ENCODE measurements at places on chromosomes 6 and 20.

GRCh38 chr20:13221673-13222318, 722 bp downstream of the ISM1 start:
- no peak for DNase-seq

GRCh38 chr6:1705630-1706029, 95.9 kb downstream of the FOXC1 start:
- DNase-seq: no peak

DNA sequence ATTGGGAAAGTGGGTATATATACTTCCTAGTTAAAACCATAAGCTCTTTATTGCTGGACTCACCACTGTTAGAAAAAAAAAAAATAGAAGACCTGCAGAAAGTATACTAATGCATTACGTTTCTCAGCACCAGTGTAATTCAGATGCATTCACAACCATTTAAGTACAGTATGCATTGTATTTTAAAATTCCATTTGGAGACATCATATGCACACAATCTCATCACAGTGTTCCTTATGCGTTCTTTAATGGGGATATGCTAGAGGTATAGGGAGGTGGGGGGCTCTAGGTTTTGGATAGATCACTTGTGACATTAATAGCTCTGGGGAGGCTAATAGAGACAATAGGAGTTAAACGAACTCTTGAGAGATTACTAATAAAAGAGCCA, 9.4 kb downstream of the TFAP2A start:
- DNase-seq: no peak

- DNase-seq: no peak
These were observed 792 bp downstream of the RSPH3 start for GRCh38 chr6:158999154-158999665.

DNA sequence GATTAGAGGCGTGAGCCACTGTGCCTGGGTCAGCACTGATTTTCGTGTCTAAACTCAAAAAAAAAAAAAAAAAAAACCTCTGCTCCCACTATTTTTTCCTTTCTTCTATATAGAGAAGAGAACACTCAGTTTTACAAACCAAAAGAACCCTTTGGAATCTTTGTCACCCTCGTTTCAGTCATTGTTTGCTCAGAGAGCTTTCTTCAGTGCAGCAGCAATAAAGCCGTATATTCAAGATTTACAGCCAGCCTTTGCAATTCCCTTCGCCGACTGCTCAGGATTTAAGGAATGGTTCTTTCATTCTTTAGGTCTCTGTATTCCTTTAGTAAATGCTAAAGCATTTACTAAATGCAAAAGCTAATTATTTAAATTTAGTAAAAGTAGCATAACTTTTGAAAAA, 20.1 kb downstream of the RIOK1 start:
- DNase-seq: no peak

DNA sequence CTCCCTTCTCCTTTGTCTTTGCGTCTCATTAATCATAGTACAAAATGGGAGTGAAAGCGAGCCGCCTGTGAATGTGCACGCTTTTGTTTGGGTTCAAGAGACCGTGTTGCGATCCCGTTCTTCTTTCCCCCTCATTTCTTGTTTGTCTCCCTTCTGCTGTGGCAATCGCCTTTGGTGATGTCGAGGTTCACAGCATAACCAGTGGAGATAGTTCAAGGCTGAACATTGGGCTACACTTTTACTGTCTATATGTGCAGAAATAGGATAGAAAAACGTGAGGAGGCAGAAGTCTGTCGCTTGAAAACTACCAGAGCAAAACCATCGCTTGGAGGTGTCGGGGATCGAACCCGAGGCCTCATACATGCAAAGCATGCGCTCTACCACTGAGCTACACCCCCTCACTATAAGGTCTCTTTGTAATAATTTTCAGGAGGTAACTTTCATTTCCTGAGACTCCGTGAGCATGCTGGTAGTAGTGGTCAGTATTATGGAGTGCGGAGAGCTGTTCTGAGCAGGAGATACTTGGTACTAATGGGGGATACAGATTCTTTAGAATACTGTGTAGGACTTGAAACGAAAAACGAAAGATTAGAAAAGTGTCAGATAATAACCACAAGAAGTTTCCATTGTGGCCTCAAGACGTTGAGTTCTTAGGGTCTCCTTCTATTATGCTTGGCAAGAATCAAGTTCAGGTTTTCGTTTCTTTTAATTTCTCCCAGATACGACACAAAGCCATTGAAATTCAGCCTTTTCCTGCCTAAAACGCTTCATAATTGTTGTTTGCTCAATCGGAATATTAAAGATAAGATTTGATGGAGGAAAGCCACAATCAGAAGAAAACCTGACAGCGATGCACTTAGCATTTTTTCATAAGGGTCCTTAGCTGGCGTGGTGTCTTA, 106.6 kb downstream of the TRIM27 start:
- no peak for DNase-seq

GRCh38 chr20:62702895-62703852, 5.5 kb upstream of the NTSR1 start:
- no peak for DNase-seq

DNA sequence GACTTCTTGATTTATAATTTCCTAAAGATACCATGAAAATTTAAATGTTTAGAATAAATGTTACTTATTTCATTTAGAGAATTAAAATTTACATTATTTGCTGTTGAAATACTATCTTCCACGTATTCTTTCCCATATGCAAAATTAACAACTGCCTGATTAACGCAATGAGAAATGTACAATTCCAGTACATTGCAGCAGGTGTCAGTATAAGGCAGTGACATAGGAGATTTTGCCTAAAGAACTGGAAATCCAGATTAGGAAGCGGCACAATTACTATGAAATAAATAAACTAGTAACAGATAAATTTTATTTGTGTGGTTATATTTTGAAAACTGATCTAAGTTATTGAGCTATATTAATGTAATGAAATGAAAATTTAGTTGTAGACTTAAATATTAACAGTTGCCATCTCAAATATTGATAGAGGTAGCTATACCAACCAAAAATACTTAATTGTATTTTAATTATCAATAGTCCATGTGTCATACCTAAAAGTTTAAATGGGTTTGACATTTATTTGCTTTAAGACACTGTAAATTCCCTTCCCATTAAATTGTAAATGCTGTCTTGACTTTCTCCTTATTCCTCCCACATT, 300.2 kb downstream of the UTRN start:
- DNase-seq: no peak

DNA sequence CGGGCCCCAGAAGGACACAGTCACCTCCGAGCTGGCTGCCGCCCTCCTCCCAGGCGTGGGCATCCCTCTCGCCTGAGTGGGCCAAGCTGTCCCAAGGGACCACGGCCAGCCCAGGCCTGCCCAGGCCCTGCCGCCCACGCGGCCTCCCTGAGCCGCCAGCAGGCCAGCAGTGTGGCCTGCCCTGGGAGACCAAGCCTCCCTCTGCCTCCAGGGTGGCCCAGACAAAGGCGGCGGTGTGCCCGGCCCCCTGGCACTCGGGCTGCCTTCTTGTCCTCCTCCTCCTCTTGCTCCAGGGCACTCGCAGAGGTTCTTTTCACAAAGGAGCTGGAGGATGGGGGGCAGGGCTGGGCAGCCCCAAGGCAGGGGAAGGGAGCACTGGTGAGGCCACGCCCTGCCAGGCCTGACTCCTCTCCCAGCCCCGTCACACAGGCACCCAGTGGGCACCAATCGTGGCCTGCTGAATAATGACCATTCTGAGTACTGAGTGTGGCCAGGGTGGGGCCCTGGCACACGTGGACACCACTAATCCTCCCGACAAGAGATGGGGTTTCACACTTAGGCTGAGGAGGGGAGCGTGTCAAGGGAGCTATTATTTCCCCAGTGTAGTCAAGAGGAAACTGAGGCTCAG, 25.3 kb downstream of the NOL4L start:
- DNase-seq: no peak

- no peak for DNase-seq
These were observed 603.7 kb downstream of the TENT5A start for GRCh38 chr6:81148751-81149150.

DNA sequence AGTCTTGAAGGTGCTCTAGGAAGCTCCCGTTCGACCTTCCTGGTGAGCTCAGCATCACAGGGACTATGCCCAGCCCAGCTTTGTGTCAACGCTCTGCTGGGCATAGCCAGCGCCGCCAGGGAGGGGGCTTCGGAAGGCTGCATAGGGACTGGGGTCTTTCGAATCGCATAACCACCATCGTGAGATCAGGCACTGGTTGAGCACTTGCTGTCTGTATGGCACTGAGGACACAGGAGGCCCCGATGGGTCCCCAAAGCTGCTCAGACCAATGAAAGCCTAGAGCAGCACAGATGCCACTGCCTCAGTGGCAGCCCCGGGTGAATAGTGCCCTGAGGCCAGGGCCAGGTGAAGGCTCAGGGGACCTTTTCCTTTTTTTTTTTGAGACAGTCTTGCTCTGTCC, 96.7 kb downstream of the TAF4 start:
- peak; percentile 2 for DNase-seq

GRCh38 chr6:42239333-42239732, 21.7 kb upstream of the MRPS10 start:
- no peak for DNase-seq

DNA sequence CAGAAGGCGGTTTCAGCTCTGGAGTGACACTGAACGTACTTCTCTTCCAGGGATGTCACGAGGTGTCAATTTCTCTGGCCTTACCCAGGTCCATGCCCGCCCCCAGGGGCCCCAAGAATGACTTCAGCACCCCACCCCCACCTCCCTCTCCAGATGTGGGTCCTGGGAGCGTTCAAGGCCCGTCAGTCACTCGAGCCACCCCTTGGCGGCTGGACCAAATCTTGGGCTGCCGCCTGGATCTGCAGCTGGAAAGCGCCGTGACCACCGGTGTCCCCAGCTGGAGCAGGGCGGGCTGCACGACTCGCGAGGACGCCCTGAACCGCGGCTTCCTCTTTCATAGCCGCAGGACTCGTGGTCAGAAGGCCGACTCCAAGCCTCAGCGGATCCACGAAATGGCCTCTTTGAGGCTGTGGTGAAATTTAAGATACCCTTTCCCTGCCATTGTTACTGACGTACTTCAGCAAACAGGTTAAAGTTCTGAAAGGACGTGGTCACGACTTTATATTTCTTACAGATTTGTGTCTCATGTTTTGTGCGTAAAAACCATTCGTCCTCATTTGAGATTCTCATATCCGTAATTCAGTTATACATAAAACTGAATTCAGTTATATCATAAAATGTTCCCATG, 29.3 kb downstream of the TRIM38 start:
- DNase-seq: peak; percentile 87

DNA sequence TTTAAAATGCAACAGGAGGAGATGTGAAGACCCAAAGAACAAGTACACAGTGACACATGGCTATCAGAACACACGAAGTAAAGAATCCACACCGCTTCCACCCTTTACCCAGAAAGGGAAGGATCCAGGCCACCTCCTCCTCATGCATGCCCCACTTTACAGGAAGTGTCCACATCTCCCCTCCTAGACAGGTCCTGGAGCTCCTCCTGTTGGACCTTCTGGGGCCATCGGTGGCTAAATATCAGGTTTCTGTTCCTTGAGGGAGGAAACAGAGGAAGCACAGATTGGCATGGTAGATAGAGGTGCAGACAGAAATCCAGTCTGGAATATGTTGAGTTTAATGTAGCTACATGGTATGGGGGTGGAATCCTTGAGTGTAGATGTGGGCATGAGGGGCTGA, 10.9 kb downstream of the NINL start:
- no peak for DNase-seq

GRCh38 chr6:150967381-150967780, 101.9 kb downstream of the MTHFD1L start:
- DNase-seq: no peak

DNA sequence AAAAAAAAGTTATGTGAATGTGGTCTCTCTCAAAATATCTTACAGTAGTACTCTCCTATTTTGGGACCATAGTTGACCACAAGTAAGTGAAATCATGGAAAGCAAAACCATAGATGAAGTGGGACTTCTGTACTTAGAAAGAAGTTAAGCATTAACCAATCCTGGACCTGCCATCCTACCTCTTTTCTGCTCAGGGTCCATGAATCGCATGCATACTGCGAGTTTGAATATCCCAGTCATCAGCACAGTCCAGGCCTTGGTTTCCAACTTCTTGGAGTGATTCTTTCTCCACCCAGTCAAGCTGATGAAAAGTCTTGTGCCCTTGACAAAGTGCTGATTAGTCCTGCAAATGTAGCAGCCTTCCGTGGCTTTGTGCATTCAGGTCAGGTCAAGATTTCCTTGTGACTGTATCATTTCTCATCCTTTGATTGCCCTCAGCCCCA, 46.0 kb downstream of the RNF217 start:
- no peak for DNase-seq

All from cardiac septum (tissue), 1 donor.